Fibroblast of skin of right quadriceps (primary cell): ENCODE measurements at places on chromosomes 2 and 18.

GRCh38 chr18:21391074-21391673 lies 149.1 kb downstream of the GREB1L start:
- DNase-seq, result peak; percentile 44

GRCh38 chr18:25126751-25127150 lies 225.2 kb downstream of the ZNF521 start:
- no peak for DNase-seq

- DNase-seq, result peak; percentile 14
Observed at GRCh38 chr2:175575346-175576258, 394.1 kb upstream of the ATP5MC3 start.

DNA sequence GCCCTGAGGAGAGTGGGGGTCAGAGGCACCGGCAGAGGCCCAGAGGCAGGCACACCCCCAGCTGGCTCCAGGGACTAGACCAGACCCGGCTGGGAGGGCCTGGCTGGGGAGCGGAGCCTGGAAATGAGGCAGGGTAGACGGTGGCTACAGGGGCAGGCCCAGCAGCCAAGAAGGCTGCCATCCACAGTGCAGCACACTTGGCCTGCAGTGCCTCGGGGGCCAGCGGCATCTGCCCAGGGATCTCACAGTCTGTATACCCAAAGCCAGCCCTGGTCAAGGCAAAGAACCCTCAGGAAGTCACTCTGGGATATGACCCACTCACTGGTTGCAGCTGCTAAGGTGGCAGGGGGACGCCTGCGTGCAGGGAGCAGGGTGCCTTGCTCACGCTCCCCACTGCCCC lies 17.8 kb downstream of the PER2 start:
- DNase-seq, result no peak
